ENCODE measurements at places on chromosomes 1 and 21. TPM values are rescaled to one million over a fixed set of nuclear protein-coding genes. Genes with fewer than 3 reads are reported as not detected.

The LCE1A gene
- not detected for total RNA-seq

The RHEX gene
- not detected for total RNA-seq

The RRAGC gene
- 19.7 TPM for total RNA-seq

The TRPM2 gene
- 3.2 TPM for total RNA-seq

The FAM3B gene
- total RNA-seq = not detected

The MARK1 gene
- 2.3 TPM for total RNA-seq

The OXCT2 gene
- 7.0 TPM for total RNA-seq

The GPR37L1 gene
- total RNA-seq = under 0.01 TPM

DNA sequence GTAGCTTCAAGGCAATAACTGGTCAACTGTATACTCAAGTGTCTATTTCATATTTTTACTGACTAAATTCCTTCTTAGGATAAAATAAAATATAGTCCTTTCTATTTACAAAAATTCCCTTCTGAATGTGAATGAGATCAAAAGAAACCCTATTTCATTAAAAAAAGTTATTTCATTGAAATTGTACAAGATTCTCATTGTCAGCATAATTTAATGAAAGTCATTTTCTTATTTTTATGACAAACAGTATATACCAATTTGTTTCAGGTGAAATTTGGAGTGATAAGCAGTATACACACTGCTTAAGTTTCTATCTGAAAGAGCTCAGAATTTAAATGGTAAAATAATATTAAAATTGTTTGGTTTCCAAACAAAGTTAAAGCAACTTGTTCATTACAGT, 269.2 kb downstream of the USH2A start:
- no peak for DNase-seq

DNA sequence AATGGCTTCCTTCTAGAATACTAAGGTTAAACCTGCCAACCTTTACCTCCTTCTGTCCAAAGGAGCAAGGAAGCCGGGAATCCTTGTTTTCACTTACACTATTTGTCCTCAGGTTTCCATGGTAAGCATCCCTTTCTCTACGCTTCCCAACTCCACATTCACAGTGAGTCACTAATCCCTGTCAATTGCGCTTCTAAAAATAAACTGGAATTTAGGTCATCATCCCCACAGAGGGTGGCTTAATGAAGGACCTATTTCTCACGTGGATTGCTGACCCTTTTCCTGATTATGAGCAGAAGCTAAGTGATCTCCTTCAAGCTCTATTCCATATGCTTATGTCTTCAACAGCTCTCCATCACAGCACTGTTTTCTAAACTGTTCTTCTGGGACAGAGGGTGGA, 39.9 kb upstream of the ABCA4 start:
- DNase-seq = peak; percentile 94

GRCh38 chr1:6098303-6099215, 52.9 kb downstream of the KCNAB2 start:
- DNase-seq = no peak

GRCh38 chr1:32764826-32765569, 52.2 kb downstream of the YARS1 start:
- no peak for DNase-seq

DNA sequence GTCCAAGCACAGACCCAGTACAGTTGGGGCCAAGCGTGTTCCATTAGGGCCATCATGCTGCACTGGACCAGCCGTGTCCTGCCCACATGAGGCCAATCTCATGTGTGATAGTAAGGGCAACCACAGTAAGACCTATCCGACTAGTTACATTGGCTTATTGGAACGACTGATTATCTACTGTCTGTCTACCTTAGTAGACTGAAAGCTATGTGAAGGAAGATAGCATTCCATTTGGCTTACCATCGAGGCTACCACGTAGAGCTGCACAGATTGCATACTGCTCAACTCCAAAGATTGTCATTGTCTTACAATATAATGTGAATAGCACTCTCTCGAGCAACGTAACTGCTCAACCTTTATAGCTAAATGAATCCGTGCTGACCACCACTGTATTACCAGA, 10.6 kb downstream of the PTGER3 start:
- no peak for DNase-seq

DNA sequence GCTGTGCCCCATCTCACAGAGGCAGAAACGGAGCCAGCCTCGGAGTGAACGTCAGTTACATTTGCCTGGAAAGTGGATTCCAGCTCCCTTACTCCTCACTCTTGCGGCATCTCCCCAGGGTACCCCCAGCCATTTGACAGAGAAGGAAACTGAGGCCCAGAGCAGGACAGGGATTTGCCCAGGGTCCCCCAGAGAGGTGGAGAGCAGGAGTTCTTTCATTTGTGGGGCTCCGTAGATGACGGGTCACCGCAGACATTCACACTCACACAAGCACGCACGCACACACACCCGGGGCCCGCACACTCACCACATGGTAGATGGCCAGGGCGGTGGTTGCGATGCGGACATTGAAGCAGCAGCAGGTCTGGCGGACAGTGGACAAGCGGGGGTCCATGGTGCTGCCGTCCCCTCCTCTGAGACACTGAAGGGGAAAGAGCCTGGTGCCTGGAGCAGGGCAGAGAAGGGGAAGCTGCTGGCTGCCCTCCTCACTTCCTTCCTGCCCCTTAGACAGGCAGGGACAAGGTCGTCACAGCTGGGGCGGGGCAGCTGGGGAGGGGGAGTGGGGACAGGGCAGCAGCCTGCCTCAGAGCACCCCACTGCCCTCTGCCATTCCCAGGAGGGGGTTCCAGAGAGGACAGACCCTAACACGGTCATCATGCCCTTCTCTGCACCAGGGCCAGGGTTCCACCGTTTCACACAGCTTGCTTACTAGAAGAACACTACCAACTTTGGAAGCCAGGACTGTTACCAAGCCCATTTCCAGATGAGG, at the start of gene LAPTM5:
Gene LAPTM5, minus strand, starts transcription at position 423 of the 769 bp plus-strand sequence. Its CDS starts 29 bp downstream, at position 394.
- DNase-seq = peak; percentile 40

DNA sequence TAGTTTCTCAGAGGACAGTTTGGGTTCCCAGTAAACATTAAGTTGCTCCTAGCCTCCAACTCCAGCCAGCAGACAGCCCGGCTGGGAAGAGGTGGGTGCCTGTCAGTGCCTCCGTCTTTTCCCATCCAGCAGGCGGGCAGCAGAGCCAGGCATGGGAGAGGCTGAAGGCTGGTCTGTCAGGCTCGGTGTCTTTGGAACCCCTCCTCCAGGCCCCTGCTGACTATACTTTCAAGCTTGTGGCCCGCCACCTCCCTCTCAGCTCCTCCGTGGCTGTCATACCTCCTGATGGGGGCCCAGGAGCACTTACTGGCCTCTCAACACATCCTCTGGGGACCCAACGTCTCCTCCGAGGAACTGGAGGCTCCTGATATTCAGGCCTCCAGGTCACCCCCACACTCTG, 140.9 kb downstream of the ACTL8 start:
- no peak for DNase-seq

- peak; percentile 79 for DNase-seq
Observed at GRCh38 chr1:234659538-234659937, 49.6 kb upstream of the IRF2BP2 start.

GRCh38 chr1:181593042-181593441, 109.7 kb downstream of the CACNA1E start:
- DNase-seq = no peak

- DNase-seq = peak; percentile 56
Observed at GRCh38 chr21:44485254-44485793, 30.0 kb downstream of the LRRC3 start.

GRCh38 chr1:246335151-246335550, 171.9 kb downstream of the SMYD3 start:
- no peak for DNase-seq

- DNase-seq = no peak
Observed at GRCh38 chr1:103365860-103366569, 159.5 kb upstream of the RNPC3 start.

DNA sequence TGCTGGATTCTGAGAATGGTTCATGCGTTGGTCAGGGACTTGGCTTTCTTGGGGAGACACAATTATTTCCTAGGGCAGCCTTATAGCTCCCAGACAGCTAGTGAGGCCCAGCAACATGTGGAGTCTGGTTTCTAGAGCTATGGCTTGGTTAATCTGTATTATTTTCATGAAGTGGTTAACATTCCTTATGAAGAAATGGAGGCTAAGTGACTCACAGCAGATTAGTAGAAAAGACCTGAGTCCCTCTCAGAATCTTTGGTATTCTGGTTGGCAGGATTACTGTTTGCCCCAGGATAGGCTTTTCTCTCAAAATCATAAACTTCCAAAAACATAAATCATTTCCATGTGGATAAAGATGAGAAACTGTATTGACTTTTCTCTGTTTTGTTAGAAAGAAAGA, 42.3 kb downstream of the DUSP10 start:
- DNase-seq = no peak

DNA sequence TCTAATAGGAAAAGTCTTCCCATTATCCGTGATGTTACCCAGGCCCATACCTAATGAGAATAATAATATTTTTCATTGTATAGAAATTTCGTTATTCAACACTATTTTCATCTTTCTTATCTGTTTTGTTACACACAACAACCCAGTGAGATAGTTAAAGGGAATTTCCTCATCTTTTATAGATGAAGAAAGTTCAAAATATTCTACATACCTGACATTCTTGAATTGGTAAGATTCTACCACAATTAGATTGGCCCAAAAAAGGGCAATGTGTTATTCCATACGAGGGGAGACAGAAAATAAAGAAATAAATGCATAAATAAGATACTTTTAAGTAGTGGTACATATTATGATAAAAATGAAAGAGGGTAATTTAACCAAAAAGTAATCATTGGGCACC, 405.5 kb upstream of the ADAMTS5 start:
- DNase-seq = no peak

DNA sequence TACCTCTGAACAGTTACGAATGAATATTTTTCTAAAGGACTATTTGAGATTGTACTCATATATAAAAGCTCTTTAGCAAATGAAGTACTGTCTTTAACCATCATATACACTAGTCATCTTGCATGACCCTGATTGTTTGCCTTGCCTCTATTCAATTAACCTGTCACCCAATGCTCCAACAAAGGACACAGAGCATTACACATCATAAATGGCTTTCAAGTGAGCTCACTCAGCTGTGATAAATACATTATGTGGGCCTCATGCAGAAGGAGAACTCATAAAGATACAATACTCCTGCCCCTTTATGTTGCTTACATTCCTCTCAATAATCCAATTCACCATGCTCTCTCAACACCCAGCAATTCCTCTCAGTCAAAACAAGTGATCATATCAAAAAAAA, 993.0 kb upstream of the PRMT6 start:
- no peak for DNase-seq

DNA sequence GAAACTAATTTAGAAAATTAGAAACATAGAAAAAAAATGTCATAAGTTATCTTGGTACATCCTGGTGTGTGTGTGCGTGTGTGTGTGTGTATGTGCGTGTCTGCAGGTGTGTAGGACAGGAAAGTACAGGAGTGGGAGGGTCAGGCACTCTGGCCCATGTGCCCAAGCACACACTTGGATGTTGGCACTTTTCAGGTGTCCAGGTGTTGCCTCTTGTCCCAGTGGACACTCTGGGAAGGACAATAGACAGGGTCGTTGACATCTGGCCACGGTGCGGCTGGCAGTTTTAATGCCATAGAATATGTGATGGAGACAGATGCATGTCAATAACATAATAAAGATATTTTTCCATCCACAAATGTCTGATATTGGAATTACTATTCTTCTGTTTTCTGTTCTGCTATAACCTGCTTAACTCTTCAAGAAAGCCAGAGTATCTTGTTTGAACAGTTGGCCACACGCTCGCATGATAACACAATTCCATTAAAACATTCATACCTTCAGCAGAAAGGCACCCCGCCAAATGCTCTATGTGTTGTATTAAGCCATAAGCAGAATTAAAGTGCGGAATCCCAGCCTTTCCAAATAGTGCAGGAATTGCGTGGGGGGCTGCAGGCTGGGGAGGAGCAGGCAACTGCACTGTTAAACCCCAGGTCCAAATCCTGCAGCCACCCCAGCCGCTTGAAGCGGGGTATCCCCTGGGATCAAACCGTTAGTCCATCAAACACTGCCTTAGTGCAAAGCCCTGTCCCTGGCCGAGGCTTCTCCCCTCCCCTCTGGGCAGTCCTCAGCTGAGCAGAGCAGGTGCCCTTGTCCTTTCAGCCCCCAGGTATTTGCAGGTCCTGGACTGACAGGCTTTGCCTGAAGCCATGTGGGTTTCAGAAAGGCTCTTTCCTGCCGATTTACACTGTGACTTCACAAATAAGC, 390.0 kb downstream of the CAMTA1 start:
- no peak for DNase-seq

DNA sequence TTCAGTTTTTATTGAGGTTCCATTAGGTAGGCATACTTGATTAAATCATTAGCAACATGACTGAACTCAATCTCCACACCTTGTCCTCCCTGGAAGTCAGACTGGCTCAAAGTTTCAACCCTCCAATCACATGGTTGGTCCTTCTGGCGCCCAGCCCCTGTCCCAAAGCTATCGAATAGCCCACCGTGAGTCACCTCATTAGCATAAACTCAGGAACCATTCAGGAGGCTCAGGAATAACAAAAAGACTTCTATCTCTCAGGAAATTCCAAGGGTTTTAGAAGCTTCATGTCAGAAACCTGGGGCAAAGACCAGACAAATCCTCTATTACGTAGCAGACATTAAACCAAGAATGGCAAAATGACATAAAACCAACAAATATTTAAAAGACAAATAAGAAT, 78.6 kb downstream of the RGS2 start:
- no peak for DNase-seq

- no peak for DNase-seq
Observed at GRCh38 chr1:48556186-48556850, 84.3 kb upstream of the SPATA6 start.

DNA sequence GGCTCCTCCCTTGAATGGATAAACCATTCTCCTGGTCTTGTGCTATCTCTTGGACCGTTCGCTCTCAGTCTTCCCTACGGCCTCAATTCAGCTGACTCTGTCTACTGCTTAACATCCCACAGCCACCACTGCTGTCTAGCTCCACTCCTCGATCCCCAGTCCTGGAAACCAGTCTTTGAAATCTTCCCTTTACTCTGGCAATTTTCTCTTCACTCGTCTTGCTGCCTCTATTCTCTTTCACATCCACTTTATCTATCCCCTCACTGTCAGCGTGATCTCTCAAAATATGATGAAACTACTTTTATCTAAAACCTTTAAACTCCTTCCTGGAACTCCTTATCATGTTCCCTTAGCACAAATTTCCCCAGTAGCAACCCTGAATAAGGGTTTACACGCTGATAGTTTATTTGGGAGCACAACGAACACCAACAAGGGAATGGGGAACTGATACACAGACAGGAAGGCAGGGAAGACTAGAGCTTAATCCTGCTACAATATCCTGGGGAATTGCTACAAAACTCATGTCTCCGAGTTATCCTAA, 131.6 kb upstream of the SAMSN1 start:
- DNase-seq = no peak

Data from dermis blood vessel endothelial cell (primary cell).